Cardiac muscle cell (in vitro differentiated cells and primary cell): ENCODE measurements at places on chromosomes 3 and 15. TPM values are rescaled to one million over a fixed set of nuclear protein-coding genes. Genes with fewer than 3 reads are reported as not detected.

DNA sequence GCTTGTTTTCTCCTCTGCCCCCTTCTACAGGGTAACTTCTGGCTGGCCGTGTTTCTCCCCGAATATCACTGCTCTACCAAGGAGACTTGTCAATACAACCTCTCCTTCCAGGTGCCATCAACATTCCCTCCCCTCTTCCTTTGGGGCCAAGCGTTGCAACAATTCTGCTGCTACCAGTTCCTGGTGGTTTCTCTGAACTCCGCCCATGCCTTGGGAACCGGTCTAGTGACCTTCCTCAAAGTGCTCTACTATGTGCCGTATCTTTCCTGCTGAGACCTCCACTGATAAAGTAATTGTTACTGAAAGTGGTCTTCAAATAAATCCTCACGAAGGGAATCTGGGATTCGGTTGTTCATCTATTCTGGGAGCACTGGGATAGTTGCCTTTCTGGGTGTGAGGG, 26.2 kb downstream of the PCSK6 start:
- H3K4me3 ChIP-seq = no peak overlapping the region
- no peak for DNase-seq
- H3K36me3 ChIP-seq = no peaks in the 10 kb centered on the region
- no peaks in the 10 kb centered on the region for H3K4me1 ChIP-seq

The TNIK gene
- total RNA-seq = 26.4 and 55.1 TPM in 2 replicates

- H3K36me3 ChIP-seq = peaks cover 23% of the 10 kb centered on the region
- no peak overlapping the region for H3K4me3 ChIP-seq
- no peak overlapping the region for H3K27ac ChIP-seq
- DNase-seq = peak; percentile 40
These were observed 22.4 kb upstream of the CELF6 start for GRCh38 chr15:72342385-72342784.

The FAM107A gene
- total RNA-seq = not detected in 2 replicates

The RTF1 gene
- total RNA-seq = 31.2 and 39.7 TPM in 2 replicates

- H3K36me3 ChIP-seq = no peaks in the 10 kb centered on the region
- no peaks in the 10 kb centered on the region for H3K4me1 ChIP-seq
- H3K27ac ChIP-seq = no peak overlapping the region
- no peak for DNase-seq
- no peak overlapping the region for H3K4me3 ChIP-seq
These were observed 468.0 kb upstream of the GBE1 start for GRCh38 chr3:82229397-82229796.

GRCh38 chr3:12914088-12914487, 72.7 kb upstream of the RPL32 start:
- peaks cover 14% of the 10 kb centered on the region for H3K36me3 ChIP-seq
- no peaks in the 10 kb centered on the region for H3K27me3 ChIP-seq
- no peaks in the 10 kb centered on the region for H3K4me1 ChIP-seq
- DNase-seq = no peak
- H3K4me3 ChIP-seq = no peak overlapping the region

DNA sequence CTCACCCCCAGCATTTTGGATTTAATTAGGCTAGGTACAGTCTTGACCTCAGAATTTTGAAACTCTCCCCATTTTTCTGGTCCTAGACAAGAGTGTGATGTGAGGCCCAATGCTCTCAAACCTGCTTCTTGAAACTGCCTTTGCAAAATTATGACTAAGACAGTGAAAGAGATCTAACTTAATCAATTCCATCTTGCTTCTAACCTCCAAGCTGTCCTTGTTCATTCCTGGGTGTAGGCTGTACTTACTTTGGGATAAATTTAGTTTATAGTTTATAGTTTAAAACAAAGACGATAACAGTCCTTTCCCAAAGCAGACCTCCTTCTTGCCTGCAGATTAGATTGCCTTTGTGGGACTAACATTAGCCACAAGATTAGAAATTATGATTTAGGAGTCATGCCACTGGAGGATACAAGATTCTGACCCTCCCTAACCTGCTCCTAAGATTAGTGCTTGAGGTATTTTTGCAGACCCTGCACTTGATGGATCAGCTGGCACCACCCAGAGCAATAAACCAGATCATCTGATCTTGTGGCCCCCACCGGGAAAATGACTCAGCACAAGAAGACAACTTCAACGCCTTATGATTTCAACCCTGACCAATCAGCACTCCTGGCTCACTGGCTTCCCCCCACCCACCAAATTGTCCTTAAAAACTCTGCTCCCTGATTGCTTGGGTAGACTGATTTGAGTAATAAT, 59.6 kb downstream of the CD200R1L start:
- H3K27ac ChIP-seq = no peak overlapping the region
- no peak for DNase-seq
- peaks cover 5% of the 10 kb centered on the region for H3K27me3 ChIP-seq
- H3K4me1 ChIP-seq = peaks cover 17% of the 10 kb centered on the region
- no peak overlapping the region for H3K4me3 ChIP-seq

DNA sequence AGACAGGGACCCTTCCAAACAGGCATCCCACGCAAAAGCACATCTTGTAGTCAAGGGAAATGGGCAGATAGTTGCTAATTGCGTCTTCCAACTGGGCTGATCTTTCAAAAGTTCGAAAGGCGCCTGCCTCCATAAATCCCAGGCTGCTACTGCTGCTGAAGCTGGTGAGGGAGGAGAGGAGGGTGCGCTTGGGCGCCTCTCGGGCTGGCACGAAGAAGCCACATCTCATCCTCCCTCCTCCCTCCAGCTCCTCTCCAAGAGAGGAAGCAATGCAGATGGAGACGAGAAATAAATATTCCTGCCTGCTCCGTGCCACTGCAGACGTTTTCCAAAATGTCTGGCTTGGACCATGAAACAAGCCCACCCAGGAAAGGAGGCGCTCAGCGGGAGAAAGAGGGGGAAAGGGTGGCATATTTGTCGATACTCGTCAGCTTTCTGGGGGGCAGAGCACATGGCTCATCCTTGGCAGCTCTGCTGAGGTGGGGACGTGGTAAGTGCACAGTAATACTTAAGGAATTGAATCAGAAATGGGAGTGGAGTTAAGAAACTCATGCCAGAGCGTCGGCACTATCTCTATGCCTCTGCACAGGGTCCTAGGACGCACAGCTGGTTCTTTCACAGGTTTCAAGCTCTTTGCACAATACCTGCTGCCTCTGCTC, 88.9 kb upstream of the FEZF2 start:
- no peaks in the 10 kb centered on the region for H3K4me1 ChIP-seq
- H3K4me3 ChIP-seq = no peak overlapping the region
- no peak for DNase-seq
- peaks cover 4% of the 10 kb centered on the region for H3K36me3 ChIP-seq

The CLSTN2 gene
- total RNA-seq = 5.0 and 7.0 TPM in 2 replicates

DNA sequence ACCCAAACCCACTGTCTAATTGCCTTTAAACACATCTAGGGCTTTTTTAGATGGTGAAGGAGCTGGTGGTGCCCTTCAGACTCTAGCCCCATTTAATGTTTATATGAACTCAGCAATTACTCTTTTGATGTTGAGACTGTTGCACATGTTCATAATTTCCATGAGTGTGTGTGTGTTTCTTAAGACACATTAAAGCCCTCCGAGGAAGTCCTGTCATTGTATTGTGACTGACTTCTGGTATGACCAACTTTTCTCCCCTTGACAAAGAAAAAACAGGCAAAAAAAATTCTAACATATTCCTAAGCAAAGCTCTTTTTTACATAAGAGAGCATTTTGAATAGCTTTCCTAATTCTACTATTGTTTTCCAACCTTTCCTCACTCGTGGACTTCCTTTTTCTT, 91.6 kb downstream of the FLNB start:
- no peaks in the 10 kb centered on the region for H3K4me1 ChIP-seq
- no peaks in the 10 kb centered on the region for H3K27me3 ChIP-seq
